Stimulated activated CD4-positive, alpha-beta T cell treated with anti-CD3 and anti-CD28 coated beads, Interleukin-1b, Interleukin-23, amount 100 ng/mL, for 1 hour (primary cell): ENCODE measurements at places on chromosomes 13 and 19.

- DNase-seq = no peak
Measured at GRCh38 chr13:42728507-42729180, 52.7 kb upstream of the FAM216B start.

GRCh38 chr13:41740479-41740878 is 220.4 kb downstream of the VWA8 start:
- no peak for DNase-seq

DNA sequence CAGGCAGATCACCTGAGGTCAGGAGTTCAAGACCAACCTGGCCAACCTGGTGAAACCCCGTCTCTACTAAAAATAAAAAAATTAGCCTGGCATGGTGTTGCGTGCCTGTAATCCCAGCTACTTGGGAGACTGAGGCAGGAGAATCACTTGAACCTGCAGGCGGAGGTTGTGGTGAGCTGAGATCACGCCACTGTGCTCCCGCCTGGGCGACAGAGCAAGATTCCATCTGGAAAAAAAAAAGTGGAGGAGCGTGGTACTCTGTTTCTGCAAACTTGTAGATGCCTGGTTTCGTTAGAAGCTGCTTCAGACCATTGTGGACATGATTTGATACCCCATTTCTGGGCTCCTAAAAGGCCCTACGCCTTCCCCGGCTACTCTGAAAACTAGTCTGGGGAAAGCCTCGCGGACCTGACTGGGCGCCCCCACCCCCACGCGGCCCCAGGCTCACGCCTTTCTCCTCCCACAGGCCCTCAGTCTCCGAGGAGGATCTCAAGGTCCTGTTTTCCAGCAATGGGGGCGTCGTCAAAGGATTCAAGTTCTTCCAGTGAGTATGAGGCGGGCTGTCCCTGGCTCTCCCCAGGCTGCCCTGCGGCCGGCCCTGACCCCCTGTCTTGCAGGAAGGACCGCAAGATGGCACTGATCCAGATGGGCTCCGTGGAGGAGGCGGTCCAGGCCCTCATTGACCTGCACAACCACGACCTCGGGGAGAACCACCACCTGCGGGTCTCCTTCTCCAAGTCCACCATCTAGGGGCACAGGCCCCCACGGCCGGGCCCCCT is 11.5 kb downstream of the PLPPR3 start:
- DNase-seq = no peak

- DNase-seq = no peak
Measured at GRCh38 chr13:91567485-91568207, 169.2 kb downstream of the GPC5 start.

- no peak for DNase-seq
Measured at GRCh38 chr13:23905766-23906165, 8.5 kb upstream of the C1QTNF9B start.

DNA sequence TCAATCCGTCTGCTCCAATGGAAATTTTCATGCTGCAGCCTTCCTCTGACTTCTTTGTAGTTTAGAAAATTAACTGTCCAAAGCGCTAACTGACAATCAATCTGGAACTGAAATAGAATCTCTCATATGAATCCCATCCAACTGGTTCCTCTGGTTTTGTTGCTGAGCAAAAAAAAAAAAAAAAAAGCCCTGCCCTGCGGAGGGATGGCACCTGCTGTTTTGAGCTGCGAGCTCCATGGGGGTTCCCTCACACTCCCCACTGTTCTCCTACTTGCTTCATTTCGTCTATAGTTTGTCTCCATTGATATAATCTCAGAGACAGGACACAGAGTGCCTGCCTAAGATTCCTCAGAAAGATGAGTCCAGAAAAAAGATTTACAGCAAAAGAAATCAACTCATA is 33.4 kb downstream of the FAAP24 start:
- no peak for DNase-seq

DNA sequence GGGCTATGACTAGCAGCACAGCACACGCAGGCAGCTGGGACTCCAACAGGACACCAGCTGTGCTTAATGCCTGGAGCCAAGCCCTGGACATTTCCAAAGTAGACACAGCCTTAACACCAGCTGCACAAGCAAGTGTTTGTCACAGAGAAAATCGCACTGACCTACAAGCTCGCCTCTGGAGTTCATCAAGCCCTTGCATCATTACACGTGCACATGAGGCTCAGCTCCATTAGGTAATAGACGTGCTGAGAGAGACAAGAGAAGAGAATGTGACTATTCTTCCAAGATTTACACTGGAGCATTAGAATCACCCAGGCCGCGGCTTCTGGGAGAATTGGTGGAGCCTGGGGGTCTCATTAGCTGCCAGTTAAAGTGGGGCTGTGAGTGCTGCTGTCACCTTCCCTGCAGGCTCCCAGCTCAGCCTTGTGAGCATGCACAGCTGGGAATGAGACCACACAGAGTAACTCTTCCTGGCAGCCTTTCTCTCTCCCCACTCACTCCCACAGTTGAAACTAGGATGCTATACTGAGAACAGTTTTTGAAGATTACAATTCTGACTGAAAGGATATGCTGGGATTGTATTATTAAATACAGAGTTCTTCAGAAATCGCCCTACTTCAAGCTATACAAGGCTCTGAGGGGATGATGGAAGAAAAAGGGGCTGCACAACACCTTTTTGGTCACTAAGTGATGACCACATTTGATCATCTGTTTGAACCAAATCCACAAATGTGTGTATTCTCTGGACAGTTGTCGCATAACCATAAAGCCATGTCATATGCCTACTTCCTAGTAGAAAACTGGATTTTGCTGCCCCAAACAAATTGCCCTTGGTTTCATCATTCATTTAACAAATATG is 10.5 kb downstream of the STOML3 start:
- no peak for DNase-seq

DNA sequence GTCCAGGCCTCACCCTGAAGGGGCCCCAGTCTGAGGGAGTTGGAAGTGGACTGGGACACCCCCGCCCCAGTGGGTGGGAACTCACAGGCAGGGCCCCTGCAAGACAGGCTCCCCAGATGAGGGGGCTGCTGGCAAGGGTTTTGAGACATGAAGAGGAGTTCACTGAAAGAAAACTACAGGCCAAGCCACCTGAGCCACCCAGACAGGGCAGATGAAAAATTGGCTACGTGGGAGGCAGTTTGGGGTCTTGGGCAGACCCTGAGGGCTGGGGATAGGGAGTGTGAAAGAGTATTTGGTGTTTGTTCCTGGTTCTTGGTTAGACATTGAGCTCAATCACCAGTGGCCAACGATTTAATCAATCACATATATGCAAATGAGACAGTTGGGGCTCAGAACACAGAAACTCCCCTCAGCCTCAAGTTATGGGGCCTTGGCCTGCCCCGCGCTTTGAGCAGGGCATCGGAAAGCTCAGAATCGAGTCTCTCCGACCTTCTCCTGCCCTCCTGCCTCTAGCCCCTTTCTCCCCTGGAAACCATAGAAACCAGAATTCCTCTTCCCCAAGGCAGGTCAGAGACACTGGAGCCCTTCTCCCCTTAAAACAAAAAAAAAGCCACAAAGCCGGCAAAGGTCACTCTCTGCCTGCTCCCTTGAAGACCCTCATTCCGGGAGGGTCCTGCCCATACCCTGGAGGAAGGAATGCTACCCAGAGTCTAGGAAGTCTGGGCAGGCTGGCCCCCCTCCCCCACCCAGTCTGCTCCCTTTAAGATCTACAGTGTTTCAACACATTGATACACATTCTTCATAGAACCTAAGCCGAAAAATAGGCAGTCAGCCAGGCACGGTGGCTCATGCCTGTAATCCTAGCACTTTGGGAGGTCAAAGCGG is 1.3 kb upstream of the ISYNA1 start:
- DNase-seq = no peak

GRCh38 chr13:44415815-44416214 is 42.2 kb downstream of the SERP2 start:
- no peak for DNase-seq

- no peak for DNase-seq
Measured at GRCh38 chr19:41367848-41368301, 3.9 kb upstream of the B9D2 start.

GRCh38 chr13:51328488-51328887 is 11.0 kb upstream of the SERPINE3 start:
- DNase-seq = no peak

DNA sequence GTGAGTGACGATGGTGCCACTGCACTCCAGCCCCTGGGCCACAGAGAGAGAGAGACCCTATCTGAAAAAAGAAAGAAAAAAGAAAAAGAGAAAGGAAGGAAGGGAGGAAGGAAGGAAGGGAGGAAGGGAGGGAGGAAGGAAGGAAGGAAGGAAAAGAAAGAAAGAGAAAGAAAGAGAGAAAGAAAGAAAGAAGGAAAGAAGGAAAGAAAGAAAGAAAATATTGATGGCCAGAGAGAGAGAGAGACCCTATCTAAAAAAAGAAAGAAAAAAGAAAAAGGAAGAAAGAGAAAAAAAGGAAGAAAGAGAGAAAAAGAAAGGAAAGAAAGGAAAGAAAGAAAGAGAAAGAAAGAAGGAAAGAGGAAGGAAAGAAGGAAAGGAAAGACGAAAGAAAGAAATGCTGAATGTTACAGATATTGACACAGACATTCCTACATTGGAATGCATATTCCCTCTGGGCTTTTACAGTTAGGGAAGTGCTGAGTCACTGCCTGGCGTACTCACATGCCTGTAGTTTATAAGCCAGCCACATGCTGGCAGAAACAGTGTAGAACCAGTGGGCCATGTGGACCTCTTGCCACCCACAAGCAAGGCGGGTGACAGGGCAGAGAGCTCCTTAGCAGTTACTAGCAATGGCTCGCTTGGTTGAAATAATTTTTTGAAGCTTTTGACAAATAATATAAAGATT is 34.6 kb upstream of the SLC46A3 start:
- DNase-seq = no peak

GRCh38 chr19:12946731-12947496 is 1.3 kb downstream of the RAD23A start:
- DNase-seq = no peak
